ENCODE measurements at places on chromosomes 7 and 10.

- DNase-seq: no peak
Measured at GRCh38 chr10:6411436-6411835, 168.6 kb downstream of the PRKCQ start.

GRCh38 chr7:22858640-22859561 lies 36.3 kb upstream of the TOMM7 start:
- no peak for DNase-seq

DNA sequence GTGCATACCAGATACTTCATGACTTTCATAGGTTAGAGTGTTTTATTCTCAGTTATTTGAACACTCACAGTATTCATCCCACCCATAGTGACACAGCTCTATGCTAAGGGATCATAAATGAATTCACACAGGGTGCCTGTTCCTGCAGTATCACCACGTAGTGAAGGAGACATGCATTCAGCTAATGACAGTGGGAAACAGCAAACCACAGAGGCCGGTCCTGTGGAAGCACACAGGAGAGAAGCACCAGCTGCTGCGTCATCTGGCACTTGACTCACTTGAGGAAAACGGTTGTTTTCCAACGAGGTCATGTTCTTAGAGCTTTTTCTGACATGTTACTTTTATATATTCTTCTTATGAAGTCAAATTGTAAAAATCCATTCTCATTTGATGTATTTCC lies 73.0 kb downstream of the UBE3C start:
- DNase-seq: peak; percentile 19

- no peak for DNase-seq
Measured at GRCh38 chr7:108503112-108504026, 22.6 kb downstream of the PNPLA8 start.

GRCh38 chr7:50317697-50318669 lies 13.5 kb downstream of the IKZF1 start:
- DNase-seq: no peak

DNA sequence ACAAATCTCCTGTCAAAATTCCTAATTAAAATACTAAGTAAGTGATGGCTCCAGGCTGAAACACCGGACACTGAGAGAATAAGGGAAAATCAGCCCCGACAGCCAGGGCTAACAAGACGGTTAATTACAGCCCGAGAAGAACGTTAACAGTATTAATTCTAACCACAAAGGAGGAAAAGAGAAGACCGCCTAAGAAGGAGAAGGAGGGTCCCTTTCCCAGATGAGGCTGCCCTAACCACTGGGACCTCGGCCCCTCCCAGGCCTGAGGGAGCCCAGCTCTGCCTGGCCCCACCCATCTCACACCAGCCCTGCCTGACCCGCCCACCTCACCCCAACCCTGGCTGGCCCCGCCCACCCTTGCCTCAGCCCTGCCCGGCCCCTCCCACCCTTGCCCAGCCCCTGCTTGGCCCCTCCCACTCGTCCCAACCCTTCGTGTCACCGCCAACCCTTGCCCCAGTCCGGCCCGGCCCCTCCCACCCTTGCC lies 51.3 kb downstream of the PWWP2B start:
- no peak for DNase-seq

- no peak for DNase-seq
Measured at GRCh38 chr10:86261941-86262687, 104.5 kb downstream of the GRID1 start.

DNA sequence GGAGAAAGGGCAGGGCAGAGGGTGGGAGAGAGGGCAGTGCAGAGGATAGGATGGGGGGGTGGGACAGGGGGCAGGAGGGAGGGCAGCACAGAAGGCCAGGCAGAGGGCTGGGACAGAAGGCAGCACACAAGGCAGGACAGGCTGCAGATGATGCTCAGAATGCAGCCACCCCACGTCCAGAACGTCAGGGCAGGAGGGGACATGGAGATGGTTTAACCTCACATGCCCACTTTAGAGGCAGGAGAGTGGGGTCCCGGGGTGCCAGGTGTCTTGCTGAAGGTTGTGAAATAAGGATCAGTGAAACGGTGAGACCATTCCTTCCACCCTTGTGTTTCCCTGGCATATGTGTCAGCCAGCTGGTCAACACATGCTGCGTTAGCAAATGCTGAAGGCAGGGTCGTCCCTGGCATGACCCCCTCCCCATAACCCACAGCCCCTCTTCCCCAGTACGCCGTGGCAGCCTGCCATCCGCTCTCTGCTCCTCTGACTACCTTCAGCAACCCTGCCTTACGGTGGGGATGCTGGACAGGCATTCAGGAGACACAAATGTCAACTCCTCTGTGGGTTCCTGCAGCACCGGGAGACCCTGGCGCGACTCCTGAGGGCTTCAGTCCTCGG lies 592.1 kb downstream of the DNAJB6 start:
- DNase-seq: no peak

All from right hindlimb (tissue), 1 donor.